ENCODE measurements at places on chromosomes 11 and 22.

DNA sequence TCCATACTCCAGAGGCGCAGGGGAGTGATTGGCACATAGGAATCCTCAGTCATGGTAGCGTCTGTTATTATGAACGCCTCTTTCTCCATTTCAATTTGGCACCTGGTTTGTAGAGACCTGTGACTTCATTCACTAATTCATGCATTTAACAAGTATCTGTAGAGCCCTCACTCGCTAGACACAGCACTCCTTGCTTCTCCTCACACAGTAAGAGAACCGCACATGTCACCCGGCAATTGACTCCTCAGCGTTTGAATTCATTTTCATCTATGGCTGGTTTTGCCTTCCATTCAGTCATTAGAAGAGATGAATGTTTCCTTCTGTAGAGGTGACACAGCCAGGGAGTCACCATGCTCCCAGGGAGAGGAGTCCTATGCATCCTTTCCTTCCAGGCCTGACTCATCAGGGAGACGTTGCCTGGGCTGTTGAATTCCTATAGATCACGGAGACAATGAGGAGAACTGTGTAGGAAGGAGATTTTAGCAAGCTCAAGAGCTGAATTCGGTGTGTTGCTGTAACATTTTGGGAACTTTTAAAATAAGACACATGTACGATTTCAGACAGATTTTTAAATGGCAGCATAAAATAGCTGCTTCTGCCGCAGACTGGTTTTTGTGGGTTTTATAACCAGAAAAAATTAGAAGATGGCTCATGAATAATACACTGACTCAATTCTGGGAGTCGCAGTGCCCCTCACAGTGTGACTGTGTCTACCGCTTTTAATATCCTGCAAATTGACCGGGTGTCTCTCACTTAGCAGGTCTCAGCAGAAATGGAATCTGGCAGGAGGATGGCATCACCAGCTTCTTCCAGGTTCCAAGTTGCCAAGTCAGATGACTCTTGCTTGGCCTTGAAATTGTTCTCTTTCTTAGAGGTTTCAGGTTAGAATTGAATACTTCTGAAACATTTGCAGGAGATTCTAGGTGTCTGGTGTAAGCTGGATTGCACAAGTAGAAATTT is 44.4 kb upstream of the CLMP start:
- DNase-seq = no peak

DNA sequence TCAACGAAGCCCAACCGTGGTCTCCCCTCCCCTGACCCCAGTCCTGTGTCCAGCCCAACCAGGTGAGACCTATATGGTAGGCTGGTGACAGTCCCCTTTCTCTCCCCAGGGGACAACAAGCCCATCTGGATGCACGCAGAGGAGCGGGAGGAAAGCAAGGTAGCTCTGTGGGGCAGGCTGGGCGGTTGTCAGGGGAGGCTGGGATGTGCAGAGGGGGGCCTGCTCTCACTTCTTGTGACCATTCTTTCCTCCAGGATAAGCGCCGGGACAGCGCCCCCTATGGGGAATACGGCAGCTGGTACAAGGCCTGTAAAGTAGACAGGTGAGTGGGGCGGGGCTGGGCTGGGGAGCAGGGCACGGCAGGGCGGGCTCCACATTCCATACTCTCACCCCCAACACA is 3.5 kb upstream of the RAB1B start:
- no peak for DNase-seq

DNA sequence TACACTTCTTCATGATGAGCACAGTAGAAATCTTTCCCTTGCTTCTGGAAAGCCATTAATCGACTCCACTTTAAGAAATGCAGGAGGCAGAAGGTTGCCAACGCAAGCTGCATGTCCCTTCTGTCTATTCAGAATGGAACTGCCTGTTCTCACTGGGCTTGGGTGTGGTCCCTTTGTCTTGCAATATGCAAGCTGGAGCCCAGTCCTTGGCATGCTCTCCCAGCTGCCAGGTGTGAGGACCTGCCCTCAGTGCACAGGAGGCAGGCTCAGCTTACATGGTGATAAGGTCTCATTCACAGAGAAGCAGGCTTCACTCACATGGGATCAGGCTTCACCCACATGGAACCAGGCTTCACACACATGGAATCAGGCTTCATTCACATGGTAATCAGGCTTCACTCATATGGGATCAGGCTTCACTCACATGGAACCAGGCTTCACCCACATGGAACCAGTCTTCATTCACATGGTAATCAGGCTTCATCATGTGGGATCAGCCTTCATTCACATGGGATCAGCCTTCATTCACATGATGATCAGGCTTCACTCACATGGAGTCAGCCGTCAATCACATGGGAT is 59.2 kb upstream of the USP47 start:
- no peak for DNase-seq

- no peak for DNase-seq
Observed at GRCh38 chr22:29343313-29343805, 27.9 kb upstream of the RASL10A start.

GRCh38 chr11:6599881-6600390 is 3.5 kb downstream of the RRP8 start:
- DNase-seq = no peak

- DNase-seq = peak; percentile 9
Observed at GRCh38 chr11:108817976-108818375, 153.1 kb downstream of the DDX10 start.

GRCh38 chr11:83691451-83691950 is 405.3 kb upstream of the CCDC90B start:
- DNase-seq = no peak

DNA sequence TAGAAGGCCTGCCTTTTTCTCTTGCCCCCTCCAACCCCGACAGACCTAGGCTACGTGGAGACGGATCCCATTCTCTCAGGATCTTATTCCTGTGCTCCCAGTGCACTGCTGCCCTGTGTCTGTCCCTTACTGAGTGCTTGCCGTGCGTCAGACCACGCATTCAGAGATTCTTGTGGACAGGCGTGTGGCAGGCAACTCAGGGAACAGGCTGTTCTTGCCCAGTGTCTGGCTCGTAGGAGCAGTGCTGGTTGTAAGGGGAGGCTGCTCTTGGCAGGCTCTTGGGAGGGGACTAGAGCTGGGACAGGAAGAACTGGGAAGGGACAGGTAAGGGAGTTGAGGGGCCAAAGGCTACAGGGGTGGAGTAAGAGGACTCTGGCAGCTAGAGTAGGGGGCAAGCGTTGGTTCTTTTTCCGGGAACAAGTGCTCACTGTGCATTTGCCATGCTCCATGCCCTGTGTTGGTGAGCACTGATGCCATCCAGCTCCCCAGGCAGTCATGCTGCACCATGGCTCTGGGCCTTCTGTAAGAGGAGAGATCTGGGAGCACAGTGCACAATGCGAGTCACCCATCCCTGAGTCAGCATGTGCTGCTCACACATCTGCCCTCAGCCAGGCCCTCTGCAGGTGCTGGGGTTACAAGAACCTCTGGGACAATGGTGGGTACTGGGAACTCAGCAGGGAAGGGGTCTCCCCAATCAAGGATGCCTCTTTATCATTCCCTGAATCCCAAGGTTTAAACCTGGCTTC is 119.1 kb downstream of the TBC1D22A start:
- peak; percentile 38 for DNase-seq

DNA sequence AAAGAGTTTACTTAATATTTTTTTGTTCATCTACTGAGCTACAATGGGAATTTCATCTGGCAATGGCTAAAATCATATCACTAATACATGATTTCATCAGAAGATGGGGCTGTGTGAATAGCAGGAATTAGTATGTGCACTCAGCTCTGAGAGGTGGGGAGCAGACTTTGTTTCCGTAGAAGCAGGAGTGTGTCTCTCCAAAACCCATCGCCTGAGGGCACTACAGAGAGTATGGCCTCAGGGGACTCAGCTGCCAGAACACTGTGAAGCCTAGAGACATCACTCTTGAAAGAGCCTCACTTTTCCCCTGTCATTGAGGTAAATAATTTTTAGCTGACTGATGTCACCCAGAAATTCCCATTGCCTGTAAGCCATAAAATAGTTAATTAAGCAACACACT is 261.4 kb upstream of the ISX start:
- DNase-seq = no peak

DNA sequence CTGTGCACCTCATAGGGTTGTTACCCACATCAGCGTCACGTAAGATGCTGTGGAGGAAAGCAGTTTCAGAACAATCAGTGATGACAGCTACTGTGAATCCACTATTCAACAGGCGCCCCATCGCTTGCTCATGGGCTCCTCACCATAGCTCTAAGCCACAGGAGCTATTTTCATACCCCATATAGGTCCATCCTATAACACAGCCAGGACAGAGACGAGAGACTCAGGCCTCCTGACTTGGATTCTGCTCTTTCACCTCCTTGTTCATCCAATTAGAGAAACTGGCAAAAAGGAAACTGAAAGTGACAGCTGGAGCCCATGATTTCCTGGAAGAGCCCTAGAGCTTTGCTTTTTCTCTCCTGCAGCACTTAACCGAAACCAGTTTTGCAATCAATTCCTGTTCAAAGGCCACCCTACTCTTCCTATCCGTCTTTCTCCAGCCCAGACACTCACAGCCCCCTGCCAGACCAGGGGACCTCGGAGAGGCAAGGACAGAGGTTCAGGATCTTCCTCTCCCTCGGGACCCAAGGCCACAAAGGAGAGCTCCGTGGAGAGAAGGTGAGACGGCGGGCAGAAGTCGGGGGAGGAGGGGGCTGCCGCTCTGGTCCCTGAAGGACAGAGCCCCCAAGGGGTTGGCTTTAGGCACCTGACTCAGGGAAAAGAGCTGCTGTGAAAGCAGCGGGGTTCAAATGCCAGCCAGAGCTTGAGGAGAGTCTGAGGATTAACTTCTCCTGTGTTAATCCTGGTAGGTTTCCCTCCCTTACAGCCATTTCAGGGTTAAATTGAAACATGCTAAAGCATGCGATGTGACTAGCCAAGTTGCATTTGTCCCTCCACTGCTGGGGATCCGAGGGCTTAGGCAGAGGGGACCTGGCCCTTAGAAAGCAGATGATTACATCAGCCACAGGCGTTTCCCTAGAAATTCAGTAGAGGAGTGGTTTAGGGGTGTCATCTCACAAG is at the start of gene APOL6:
APOL6 (plus strand) TSS at position 381 of the 960 bp plus-strand sequence. CDS start 7,980 bp downstream, outside the sequence.
- no peak for DNase-seq

- DNase-seq = no peak
Observed at GRCh38 chr22:42039271-42039670, 31.3 kb downstream of the NAGA start.

GRCh38 chr22:50490531-50491308 is 4.1 kb downstream of the MIOX start:
- DNase-seq = no peak

DNA sequence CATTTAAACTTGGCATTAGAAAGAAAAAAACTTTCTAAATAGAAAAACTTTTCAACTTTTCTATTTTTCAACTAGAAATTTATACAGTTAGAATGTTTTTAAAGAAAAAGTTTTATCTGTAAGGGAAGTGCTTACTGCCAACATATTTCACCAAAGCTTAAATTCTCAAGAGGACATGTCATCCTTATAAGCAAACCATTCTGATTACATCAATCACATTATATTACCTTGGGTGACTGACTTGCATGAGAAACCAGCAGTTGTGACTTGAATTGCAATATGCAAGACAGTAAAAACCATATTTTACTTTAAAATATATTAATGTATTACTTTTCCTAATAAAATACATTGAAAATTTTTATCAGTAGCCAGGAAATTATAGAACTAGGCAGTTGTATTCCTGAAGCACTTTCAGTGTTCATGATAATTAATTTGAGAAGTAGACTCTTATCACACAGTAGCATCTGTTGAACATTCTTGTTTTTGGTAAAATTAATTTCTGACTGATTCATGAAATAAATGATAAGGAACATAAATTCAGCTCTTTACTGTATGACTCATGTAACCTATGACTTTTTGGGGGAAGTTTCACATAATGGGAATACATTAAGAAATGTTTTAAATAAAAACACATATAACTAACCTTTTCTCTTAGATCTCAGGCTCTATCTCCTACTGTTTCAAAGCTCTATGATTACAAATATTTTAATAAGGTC is 345.0 kb upstream of the CCDC179 start:
- no peak for DNase-seq
